ENCODE measurements at places on chromosomes 4 and X.

DNA sequence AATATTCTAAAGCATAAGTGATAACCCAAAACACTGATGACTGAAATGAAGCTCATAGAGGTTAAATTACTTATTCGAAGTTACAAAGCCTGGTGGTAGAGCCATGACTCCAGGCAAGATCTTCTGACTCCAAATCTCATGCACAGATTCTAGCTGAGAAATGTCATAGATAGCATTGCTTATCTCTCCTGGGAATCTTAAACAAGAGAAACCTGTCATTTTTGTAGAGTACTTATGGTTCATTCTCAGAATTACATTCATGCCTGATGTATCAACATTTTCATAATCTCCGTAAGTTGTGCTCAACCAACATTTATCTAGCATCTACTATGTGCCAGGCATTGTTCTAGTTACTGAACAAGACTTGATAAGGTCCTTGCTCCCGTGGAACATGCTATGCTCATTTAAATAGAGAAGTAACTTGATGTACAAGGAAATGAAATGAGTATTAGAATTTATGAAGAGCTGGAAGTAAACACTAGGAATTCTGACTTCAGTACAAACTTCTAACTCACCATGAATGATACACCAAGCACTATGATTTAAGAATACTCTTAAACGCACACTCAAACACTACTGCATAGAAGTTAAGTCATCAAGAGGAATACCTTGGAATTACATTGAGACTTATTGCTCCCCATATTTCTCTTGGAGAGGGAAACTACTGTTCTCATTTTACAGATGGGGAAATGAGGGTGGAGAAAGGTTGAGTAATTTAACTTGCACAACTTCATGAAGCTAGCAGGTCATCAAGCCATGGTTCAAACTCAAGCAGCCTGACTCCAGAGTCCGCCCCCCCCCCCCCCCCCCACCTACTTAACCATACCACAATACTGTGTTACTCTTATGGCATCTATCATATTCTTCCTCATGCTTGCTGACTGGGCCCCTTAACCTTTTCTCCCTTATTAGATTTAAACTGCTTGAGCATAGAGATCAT is 45.4 kb downstream of the MBNL3 start:
- no peak for DNase-seq

DNA sequence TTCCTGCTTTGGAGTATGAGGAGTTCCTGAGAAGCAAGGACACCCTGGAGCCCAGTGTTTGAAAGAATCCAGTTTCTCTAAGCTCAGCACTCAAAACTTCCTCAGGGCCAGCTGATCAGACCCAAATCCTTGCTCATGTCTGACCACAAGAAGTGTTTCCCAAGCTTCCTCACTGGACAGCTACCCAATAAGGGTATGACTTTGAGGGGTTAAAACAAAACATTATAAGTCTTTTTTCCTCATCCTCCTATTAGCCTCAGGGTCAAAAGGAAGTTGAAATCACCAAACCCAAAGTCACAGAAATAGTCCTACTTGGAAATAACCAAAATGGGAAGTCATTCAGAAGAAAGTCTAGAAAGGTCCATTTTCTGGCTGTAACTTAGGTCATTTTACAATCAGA is 13.7 kb downstream of the ZBTB33 start:
- no peak for DNase-seq

- DNase-seq = no peak
Observed at GRCh38 chr4:79250887-79251286, 75.0 kb downstream of the NAA11 start.

- no peak for DNase-seq
Observed at GRCh38 chr4:111806331-111806730, 338.9 kb upstream of the FAM241A start.

- no peak for DNase-seq
Observed at GRCh38 chrX:151973851-151974335, 583 bp downstream of the GABRE start.

DNA sequence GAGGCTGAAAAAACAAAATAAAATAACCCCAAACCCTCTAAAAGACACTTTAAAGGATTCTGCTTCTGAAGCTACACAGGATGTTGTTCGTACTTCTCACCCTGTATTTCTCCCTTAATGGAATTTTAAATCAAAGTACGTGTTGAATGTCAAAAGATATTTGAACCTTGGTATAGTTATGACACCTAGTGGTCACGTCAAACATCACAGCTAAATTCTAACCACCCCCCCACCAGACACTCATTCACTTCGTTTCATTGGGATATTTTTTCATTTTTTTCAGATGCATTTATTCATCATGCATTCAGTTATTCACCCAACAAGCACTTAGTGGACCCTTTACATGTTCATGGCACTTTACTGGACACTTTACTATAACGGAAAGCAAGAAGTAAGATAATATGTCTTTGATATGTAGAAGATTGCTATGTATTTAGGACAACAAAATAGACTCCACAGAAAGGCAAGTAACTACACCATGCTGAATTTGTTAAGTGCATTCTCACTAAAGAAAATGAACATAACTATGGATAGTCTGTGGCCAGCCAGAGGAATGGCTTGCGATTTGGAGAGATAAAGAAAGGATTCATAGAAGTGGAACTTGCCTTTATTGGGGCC is 62.5 kb upstream of the GPR174 start:
- DNase-seq = no peak

DNA sequence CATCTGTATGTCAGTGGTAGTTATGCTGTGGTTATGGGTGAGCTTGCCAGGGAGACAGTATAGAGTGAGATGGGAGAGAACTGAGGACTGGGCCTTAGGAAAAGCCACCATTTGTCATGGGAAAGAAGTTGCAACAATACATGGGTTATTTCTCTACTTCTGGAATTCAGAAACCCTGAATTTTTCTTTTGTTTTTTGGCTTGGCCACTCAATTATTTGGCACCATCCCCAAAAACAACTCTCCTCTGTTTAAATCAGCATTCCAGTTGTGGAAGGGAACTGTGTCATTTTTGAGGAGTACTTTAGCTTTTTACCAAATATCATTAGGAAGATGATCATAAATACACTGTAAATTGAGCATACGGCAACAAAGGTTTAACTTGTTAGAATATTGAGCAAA is 41.1 kb upstream of the ACSL4 start:
- no peak for DNase-seq

- no peak for DNase-seq
Observed at GRCh38 chr4:138494931-138495330, 252.8 kb upstream of the SLC7A11 start.

GRCh38 chr4:78168029-78168428 is 110.9 kb downstream of the FRAS1 start:
- DNase-seq = no peak

DNA sequence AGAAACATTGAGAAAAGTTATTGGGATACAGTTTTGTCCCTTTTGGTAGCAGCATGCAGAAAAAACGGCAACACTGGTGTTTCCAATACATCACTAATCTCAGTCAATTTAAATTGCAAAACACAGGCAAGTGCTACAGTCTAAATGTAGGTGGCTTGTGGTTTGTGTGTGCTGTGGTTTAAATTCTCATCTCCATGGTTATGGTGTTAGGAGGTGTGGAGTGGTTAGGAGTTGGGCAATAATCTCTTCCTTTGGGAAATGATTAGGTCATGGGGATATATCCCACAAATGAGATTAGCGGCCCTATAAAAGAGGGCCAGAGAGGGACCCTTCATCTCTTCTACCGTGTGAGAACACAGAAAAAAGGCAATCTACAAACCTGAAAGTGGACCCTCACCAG is 1344.3 kb downstream of the ADGRL3 start:
- no peak for DNase-seq

- no peak for DNase-seq
Observed at GRCh38 chr4:7398788-7399439, 35.8 kb downstream of the PSAPL1 start.

DNA sequence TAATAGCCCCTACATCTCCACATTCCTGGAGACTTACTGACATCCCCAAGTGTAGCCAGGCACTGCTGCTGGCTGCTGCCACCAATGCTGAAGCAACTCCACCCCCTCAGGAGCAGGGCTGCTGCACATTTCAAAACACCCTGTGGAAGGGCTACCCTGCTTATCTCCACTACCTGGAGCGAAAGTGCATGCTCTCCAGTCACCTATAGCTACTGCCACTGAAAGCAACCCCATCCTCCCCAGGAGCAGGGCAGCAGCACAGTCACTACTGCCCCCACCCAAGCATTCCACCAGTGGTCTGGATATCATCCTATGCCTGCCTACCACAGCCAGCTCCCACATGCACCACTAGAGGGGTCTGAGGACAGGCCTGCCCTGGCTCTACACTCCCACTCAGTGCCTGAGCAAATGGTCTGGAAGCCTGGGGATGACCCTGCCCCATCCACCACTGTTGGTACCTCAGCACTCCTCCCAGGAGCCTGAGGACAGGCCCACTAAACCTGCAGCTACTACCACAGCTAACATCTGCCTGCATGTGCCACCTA is 55.3 kb downstream of the MANBA start:
- DNase-seq = no peak

GRCh38 chr4:575281-576141 is 584 bp downstream of the TMEM271 start:
- DNase-seq = no peak

GRCh38 chr4:159697322-159698283 is 594.7 kb downstream of the RAPGEF2 start:
- DNase-seq = no peak

GRCh38 chrX:56813318-56813837 is 84.3 kb downstream of the NBDY start:
- peak; percentile 70 for DNase-seq

GRCh38 chrX:21738210-21738949 is 19.5 kb downstream of the SMPX start:
- DNase-seq = no peak

DNA sequence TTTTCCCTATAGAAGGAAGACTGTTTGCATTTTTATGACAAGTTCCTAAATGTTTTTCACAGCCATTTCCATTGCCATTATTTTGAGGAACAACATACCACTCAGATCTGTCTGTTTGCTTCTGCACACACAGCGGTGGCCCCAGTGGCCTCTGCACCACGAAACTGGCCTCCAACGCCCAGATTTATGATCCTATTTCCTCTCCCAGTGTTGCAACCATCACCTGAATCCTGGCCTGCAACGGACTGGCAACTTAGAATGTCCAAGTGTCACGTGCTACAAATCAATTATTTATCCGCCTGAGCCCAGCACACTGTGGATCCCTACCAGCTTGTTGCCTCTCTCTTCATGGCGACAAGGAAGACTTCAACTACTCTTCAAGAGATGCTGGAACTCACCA is 9.2 kb downstream of the RAI2 start:
- no peak for DNase-seq

- DNase-seq = no peak
Observed at GRCh38 chr4:176894498-176894897, 101.8 kb upstream of the VEGFC start.

GRCh38 chr4:77927991-77928925 is 65.6 kb downstream of the MRPL1 start:
- DNase-seq = no peak

DNA sequence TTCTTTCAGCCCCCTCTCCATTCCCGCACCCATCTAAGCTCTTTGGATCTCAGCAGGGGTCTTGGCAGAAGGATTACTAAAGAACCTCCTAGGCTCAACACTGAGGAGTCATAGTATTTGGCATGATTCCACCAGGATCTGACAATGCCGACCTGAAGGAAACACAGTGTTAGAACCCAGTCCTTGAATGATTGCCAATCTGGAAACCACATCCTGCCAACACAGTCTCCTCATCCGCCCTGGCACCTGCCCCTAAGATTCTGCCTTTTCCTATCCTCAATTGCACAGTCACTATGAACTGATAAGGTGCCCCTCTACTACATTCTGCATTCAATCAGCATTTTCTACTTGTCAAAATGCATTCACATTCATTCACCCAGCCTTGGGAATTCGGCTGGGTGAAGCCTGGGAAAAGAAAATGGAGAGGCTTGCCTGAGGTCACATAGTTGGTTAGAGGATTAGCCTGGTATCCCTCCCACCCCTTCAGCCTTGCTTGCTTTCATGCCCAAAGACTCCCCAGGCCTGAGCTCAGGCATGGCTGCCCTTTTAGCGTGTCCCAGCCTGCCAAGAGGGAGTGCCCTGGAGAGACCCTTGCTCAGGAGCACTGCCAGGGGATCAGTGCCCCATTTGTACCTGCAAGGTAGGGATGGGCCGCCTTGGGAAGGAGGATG is 2.2 kb upstream of the CLDN2 start:
- no peak for DNase-seq

- no peak for DNase-seq
Observed at GRCh38 chr4:2938906-2939305, 24.3 kb downstream of the NOP14 start.

- DNase-seq = no peak
Observed at GRCh38 chrX:109847257-109848187, 114.5 kb upstream of the ACSL4 start.

DNA sequence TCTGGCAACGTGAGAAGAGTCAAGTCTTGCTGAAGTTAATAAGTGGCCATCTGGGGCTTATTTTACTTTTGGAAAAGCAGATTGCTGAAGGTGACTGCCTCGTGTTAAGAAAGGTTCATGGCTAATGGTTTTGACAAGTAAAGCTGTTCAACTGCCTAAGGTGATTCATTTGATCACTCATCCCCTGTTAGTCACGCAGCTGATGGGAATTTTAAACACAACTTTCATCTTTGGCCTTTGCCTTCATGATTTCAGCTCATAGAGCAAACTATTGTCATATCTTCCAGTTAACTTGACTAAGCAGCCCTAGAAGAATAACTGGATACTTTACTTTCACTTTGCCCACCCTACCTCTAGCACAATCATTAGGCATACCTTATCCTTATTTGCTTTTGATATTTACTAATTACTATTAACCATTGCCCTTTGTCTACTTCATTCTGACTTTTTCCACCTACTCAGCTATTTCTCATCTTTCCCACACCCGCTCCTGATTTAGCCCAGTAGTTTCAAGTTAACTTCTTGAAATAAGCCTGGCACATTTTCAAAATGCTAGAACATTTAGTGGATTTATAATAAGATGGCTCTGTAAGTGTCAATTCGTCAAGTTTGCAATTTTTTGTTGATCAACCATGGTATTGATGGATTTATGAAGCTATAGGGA is 170.6 kb upstream of the S100G start:
- no peak for DNase-seq

GRCh38 chrX:14718403-14718802 is 154.5 kb downstream of the FANCB start:
- DNase-seq = no peak

- no peak for DNase-seq
Observed at GRCh38 chr4:38119668-38120385, 159.6 kb downstream of the PTTG2 start.

GRCh38 chrX:17409566-17410290 is 34.7 kb downstream of the NHS start:
- DNase-seq = no peak

All from T-helper 2 cell treated with Interferon-gamma antibody and Interleukin-4, amounts not matched to agents 5 μg/mL and 100 μg/mL, for 36 hours (primary cell).